ENCODE measurements at places on chromosomes 7 and 10.

DNA sequence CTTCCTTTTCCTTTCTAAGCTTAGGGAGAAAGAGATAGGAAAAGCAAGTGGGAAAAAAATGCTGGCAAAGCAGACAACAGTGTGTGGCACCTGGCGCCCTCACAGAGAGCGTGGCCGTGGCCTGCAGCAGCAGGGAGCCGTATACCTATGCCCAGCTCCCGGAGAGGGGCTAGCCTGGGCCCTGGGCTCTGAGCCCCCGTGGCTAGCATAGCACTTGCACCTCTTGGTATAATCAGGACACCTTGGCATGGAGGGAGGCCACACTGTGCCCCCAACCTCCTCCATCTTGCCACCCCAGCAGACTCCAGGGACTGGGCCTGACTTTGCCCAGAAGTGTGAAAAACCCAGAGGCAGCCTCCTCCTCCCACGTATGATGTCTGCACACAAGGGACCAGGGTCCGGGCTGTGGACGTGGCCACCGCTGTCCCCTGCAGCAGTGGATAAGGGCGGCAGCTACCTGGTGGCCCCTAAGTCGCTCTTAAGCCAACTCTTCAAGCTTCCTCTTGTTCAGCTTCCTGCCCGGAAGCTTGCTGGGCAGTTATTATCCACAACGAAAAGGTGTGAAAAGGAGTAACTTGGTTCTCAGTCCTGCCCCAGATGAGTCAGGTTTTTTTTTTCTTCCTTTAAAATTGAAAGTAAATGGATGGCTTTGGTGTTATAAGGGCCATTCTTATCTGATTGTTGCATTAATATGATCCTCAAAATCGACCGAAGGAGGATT is 249.1 kb upstream of the PITRM1 start:
- no peak for DNase-seq

GRCh38 chr7:100019908-100020307 is 4.5 kb downstream of the ZKSCAN1 start:
- no peak for DNase-seq

GRCh38 chr10:100977436-100977835 is 8.1 kb downstream of the SEMA4G start:
- no peak for DNase-seq

DNA sequence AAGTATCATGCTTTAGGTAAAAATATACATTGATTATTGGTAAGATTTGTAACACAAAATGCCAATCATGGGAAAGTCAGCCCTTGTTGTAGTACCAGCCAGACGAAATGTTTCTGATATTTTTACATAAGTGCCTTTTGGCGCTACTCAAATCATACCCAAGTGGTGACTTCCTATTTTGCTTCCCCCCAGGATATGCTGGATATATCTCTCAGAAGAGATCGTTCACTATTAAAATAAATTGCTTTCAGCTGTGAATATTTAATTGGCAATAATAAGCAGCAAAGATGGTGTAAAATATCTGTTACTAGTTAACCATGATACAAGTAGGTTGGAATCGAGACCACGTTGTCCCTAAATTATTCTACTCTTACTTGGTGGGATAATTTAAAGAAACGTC is 909.2 kb upstream of the LRRN3 start:
- DNase-seq: no peak

GRCh38 chr7:27515933-27516332 is 146.8 kb downstream of the HIBADH start:
- no peak for DNase-seq

- DNase-seq: no peak
Observed at GRCh38 chr10:47247148-47248059, 52.6 kb upstream of the GDF10 start.

Data from esophagus squamous epithelium (tissue), 5 donors.